AG04449 (cell line): ENCODE measurements at places on chromosomes 3 and 15.

DNA sequence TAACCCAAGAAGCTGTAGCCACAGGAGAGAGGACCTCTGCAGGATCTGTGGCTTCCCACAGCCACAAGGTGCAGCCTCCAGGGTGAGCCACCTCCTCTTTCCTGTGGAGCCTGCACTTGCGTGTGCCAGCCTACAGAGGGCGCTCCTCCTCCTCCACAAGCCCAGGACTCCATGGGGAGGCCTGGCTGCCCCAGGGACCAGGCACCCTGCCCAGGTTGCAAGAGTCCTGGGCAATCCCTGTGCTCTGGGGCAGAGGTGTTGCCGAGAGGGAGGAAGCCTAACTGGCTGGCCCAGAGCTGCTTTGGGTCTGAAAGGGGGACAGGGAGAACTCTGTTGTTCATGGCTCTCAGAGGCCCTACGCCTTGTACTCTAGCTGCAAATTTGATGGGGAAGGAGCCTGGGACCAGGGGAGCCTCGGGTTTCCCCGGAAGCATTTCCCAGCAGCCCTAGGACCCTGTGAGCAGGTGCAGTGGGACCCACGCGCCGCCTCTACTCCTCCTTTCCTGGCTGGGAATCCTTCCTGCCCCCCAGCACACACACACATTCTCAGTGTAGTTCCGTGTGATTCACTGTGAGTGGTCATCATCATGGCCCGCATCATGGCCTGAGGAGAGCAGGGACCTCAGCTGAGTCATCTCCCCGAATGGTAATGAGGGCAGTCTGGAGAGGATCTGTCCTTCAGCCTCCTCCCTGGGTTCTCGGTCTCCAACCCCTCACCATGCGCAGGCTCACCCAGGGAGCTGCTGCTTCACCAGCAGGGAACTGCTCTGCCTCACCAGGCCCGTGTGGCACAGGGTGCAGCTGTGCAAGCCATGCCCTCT, 24.3 kb downstream of the TBC1D21 start:
- peak; percentile 40 for DNase-seq

- no peak for DNase-seq
These were observed 73.9 kb upstream of the NR2E3 start for GRCh38 chr15:71736286-71736947.

- DNase-seq = no peak
These were observed 59.0 kb downstream of the MAGI1 start for GRCh38 chr3:65979731-65980130.

DNA sequence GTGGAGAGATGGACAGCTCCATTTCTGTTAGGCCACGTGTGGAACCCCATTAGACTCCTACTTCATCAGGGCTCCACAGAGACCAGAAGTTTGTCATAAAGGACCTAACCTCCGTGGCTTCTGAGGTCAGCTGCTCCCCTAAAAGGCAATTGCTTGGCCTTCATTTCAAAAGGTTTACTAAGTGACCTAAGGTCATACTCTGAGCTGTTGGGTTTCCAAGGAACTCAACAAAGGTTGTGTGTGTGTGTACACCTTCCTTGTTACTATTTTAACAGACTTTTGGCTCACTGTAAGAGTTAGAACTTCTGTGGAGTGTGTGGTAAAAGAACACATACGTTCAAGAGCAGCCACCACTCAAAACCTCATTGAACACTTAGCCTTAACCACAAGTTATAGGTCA, 73.9 kb downstream of the SEC22A start:
- DNase-seq = no peak

- DNase-seq = no peak
These were observed 1.2 kb downstream of the ACP3 start for GRCh38 chr3:132318451-132318850.

GRCh38 chr3:58630710-58631092, 35.9 kb downstream of the FAM3D start:
- DNase-seq = no peak

DNA sequence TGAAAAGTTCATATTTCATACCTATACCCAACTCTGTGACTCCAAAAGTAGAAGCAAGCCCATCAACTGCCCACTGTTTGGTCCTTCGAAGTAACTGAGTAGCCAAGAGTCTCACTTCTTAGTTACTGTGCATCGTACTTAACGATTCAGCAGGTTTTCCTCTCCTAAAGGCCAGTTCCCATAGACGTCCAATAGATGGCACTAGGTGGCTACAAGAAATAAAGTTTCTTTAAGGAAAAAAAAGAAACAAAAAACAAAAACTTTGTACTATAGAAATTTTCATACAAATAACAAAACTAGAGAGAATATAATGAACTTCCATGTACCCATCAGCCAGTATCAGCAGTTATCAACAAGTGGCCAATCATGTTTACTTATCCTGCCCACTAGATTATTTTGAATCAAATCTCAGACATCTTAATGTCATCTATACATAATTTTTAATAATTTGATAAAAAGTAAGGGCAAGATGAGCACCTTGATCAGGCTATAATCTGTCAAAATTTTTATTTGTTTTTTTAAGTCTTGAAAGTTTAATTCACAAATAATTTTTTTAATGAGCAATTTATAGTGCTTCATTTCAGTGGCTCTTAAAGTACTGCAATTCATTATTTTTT, 63.8 kb upstream of the ACP3 start:
- no peak for DNase-seq

DNA sequence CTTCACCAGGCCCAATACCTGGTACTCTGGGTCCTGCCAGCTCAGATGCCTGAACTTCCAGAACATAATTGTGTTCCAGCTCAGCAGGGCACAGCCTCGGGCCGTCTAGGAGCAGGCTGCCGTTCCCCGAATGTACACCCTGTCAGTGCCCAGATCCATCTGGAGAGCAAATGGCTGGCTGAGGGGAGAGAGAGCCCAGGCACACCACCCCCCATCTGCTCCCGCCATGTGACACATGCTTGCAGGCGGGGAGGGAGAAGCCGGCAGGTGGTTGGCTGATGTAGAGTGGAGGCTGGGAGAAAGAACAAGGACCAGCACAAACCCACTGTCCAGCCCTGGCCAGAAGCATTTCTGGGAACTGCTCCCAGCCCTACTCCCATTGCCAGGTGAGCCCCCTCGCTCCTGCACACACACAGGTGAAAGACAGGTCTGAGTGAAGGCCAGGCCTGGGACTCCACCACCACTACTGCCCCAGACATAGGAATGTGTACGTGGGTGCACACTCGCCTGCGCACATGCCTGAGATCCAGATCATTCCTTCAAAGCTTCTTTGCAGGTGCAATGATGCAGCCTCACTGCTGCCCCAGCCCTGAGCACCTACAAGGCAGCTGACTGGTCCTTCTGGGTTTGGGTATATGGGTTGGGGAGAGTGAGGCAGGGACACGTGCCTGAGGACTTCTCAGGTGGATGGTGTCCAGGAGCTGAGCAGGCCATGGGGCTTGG, 53.5 kb downstream of the SEMA5B start:
- no peak for DNase-seq

- no peak for DNase-seq
These were observed 31.1 kb upstream of the SMAD6 start for GRCh38 chr15:66670762-66671580.

DNA sequence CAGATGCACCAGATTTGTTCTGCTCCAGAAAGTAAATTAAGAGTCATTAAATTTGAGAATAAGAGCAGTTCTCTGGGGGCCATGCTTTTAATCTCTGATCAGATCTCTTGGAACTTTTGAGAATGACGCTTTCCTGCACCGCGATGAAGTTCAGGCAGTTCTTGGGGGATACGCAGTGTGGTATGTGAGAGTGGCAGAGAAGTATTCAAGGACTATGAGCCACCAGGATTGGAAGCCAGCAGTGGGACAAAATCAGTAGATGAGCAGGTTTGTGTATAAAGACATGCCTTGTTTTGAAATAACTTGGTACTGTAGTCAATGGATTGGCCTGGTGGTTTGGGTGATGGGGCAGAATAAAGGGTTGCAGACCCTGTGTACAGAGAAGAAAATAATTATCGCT, 483.6 kb downstream of the ERC2 start:
- DNase-seq = no peak

DNA sequence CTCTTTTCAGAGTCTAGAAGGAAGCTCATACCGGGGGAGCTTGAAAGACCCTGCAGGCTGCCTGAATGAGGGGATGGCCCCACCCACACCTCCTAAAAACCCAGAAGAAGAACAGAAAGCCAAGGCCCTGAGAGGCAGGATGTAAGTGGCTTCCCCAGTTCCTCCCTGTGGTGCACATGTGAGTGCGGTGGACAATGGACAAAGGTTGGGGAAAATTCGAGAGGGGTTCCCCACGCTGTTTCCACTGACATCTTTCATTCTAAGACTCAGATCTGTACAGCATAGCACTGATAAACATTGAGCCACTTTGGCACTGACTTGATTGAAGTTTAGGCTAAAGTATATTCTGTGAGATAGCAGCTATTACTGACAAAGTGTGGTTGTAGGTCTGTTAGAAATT, 79.5 kb upstream of the UMPS start:
- DNase-seq = no peak

GRCh38 chr15:96359616-96360521, 29.4 kb downstream of the NR2F2 start:
- no peak for DNase-seq

GRCh38 chr15:52408823-52409222, 113.2 kb upstream of the MYO5C start:
- DNase-seq = no peak

DNA sequence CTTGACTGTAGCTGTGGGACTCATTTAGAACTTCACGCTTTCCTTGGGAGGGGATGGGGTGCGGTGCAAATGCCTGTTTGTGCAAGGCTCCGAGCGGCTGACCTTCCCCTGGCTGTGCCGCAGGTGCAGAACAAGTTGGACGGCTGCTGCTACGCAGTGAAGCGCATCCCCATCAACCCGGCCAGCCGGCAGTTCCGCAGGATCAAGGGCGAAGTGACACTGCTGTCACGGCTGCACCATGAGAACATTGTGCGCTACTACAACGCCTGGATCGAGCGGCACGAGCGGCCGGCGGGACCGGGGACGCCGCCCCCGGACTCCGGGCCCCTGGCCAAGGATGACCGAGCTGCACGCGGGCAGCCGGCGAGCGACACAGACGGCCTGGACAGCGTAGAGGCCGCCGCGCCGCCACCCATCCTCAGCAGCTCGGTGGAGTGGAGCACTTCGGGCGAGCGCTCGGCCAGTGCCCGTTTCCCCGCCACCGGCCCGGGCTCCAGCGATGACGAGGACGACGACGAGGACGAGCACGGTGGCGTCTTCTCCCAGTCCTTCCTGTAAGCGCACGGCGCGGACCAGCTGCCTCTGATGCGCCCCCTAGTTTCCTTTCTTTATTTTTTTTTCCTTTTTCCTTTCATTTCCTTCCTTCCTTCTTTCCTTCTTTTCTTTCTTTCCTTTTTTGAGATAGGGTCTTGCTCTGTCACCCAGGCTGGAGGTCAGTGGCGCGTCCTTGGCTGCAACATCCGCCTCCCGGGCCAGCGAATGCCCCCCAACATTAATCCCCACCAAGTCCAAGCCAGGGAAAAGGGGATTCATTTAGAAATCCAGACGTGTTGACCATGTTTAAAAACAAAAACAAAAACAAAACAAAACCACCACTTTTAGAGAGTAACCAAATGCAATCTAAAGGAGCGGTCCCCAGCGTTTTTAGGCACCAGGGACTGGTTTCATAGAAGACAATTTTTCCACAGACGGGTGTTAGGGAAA, 42.7 kb downstream of the EIF2AK4 start:
- DNase-seq = no peak

- no peak for DNase-seq
These were observed 34.7 kb downstream of the SPTSSB start for GRCh38 chr3:161336661-161337060.

GRCh38 chr3:49619649-49620048, 54.5 kb upstream of the APEH start:
- DNase-seq = no peak

GRCh38 chr15:58748040-58748851, 1.3 kb downstream of the ADAM10 start:
- no peak for DNase-seq

DNA sequence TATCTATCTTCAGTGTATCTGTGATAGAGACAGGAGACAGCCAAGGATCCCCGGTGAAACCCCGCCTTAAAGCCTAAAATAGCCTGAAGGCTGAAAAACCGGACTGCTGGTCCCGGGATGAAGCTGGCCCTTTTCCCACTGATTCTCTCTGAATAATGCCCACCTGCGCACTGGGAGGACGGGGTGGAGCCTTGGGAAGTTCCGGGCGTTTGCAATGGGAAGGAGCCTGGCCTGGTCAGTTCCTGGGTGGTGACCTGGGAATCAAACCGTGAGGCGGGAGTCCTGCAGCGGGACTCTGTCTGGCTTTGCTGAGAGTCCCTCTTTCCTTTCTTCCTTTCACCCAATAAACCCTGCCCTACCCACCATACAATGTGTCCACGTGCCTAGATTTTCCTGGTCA, 157.9 kb downstream of the C3orf38 start:
- DNase-seq = no peak

DNA sequence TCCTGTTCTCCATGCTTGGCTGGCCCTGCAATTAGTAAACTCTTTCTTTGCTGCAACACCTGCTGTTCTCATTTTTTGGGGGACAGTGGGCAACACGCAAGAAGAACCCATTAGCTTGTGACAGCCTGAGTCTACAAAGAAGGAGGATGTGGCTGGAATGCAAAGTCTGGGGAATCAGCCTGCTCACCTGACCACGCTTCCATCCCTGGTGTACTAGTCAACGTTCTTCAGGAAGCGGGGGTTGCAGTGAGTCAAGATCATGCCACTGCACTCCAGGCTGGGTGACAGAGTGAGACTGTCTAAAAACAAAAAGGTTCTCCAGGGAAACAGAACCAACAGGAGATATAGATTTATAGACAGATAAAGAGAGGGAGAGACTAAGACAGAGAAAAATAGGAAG, 27.7 kb upstream of the KBTBD12 start:
- no peak for DNase-seq

DNA sequence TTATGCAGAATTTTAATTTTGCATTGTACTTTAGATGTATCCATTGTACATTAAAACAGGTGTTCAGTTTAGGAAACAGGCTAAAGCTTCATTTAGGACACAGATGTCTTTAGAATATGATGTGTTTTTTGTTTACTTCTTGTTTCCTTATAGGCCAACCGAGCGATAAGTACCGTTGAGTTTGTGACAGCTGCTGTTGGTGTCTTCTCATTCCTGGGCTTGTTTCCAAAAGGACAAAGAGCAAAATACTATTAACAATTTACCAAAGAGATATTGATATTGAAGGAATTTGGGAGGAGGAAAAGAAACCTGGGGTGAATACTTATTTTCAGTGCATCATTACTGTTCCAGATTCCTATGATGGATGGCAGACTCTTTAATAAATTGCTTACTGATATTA, 29.4 kb downstream of the PLAAT1 start:
- no peak for DNase-seq

DNA sequence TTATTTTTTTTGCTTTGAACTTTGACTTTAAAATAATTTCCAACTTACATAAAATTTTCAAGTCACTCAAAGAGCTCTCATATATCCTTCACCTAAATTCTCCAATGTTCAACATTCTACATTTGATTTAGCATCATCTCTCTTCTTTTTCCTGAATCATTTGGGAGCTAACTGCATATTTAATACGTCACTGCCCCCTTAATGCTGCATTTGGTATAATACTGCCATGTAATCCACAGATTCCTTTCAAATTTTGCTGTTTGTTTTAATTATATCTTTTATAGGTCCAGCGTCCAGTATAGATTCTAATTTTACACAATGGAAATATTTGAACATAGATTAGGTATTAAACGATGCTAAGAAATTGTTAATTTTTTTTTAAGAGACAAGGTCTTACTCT, 2.3 kb upstream of the EIF2AK4 start:
- no peak for DNase-seq

GRCh38 chr3:20798666-20799065, 612.7 kb upstream of the SGO1 start:
- DNase-seq = no peak

GRCh38 chr15:83514584-83514983, 67.4 kb downstream of the SH3GL3 start:
- no peak for DNase-seq

- DNase-seq = no peak
These were observed 67.9 kb upstream of the HEG1 start for GRCh38 chr3:125123451-125124305.
